GM23338 (cell line): ENCODE measurements at places on chromosomes 7 and 10.

GRCh38 chr7:29342761-29343160 is 148.2 kb downstream of the CHN2 start:
- no peak overlapping the region for H3K27ac ChIP-seq
- no peaks in the 10 kb centered on the region for H3K27me3 ChIP-seq
- no peak for DNase-seq
- no peaks in the 10 kb centered on the region for H3K36me3 ChIP-seq
- peaks cover 6% of the 10 kb centered on the region for H3K4me1 ChIP-seq
- no peak overlapping the region for H3K4me3 ChIP-seq

GRCh38 chr10:10500937-10501336 is 516.7 kb upstream of the CELF2 start:
- H3K4me3 ChIP-seq: no peak overlapping the region
- no peaks in the 10 kb centered on the region for H3K27me3 ChIP-seq
- H3K4me1 ChIP-seq: no peaks in the 10 kb centered on the region
- no peaks in the 10 kb centered on the region for H3K36me3 ChIP-seq
- H3K27ac ChIP-seq: no peak overlapping the region

GRCh38 chr10:121609426-121610380 is 11.5 kb upstream of the FGFR2 start:
- no peak overlapping the region for H3K27ac ChIP-seq
- no peaks in the 10 kb centered on the region for H3K36me3 ChIP-seq
- no peaks in the 10 kb centered on the region for H3K4me1 ChIP-seq
- H3K27me3 ChIP-seq: peaks cover 8% of the 10 kb centered on the region; the same call in 1 of the 2 replicates

- H3K27me3 ChIP-seq: peaks cover 93% of the 10 kb centered on the region
- H3K4me1 ChIP-seq: peaks cover 39% of the 10 kb centered on the region
- peak; percentile 60 for DNase-seq
- peak overlapping the region; percentile 60 for H3K4me3 ChIP-seq
Observed at GRCh38 chr10:8034466-8035005, 20.0 kb upstream of the GATA3 start.

- no peak for DNase-seq
- no peaks in the 10 kb centered on the region for H3K4me1 ChIP-seq
- H3K36me3 ChIP-seq: no peaks in the 10 kb centered on the region
Observed at GRCh38 chr7:36018816-36019484, 134.1 kb upstream of the EEPD1 start.
